ENCODE measurements at places on chromosomes 2 and 18. TPM values are rescaled to one million over a fixed set of nuclear protein-coding genes. Genes with fewer than 3 reads are reported as not detected.

Gene ST8SIA5
- total RNA-seq: 0.75 TPM

DNA sequence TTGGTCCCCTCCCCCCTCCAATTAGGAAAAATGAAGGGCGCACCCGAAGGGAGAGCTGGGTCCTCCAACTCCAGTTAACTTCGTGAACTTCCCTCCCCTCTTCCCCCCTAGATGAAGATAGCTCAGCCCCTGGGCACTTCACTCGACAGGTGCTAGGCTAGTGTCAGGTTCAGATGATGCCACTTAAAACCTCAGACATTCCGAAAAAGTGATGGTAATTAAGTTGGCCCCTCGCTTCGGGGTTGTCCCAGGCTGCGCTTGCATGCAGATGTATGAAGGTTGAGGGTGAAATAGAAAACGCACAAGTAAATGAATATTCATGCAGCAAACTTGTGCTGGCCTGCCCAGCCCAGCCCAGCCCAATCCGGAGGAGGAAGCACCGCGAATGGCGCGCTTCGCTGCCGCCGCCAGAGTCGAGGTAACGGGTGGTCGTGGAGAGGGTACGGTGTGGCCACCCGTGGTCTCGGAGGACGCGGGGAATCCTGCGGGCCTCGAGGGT lies 3.0 kb upstream of the GBX2 start:
- no peak for DNase-seq
- peaks cover 88% of the 10 kb centered on the region for H3K27me3 ChIP-seq
- no peak overlapping the region for H3K27ac ChIP-seq
- H3K4me3 ChIP-seq: no peak overlapping the region
- no peaks in the 10 kb centered on the region for H3K36me3 ChIP-seq

DNA sequence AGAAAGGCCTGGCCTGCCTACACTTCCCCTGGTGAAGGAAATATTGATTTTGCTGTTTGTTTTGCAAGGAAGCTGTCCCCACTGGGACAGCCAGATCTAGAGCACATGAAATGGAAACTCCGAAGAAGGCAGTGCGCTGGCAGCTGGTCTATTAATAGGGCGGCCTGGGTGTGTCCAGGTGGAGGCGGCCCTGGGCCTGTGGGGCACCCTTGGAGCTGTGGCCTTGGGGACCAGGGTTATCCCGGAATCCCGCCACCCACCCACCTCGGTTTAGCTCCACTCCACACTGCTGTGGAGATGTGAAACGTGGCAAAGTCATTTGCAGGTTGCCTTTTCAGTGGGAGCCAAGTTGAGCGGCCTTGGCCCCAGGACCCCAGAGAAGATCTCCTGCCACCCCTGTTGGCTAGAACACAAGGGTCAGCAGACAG lies 204.3 kb downstream of the KLHL29 start:
- no peak overlapping the region for H3K4me3 ChIP-seq
- no peaks in the 10 kb centered on the region for H3K36me3 ChIP-seq
- DNase-seq: no peak
- peaks cover 29% of the 10 kb centered on the region for H3K4me1 ChIP-seq
- H3K27me3 ChIP-seq: no peaks in the 10 kb centered on the region

- no peak for DNase-seq
- H3K27me3 ChIP-seq: no peaks in the 10 kb centered on the region
Measured at GRCh38 chr2:96555146-96555610, 18.6 kb downstream of the ARID5A start.

DNA sequence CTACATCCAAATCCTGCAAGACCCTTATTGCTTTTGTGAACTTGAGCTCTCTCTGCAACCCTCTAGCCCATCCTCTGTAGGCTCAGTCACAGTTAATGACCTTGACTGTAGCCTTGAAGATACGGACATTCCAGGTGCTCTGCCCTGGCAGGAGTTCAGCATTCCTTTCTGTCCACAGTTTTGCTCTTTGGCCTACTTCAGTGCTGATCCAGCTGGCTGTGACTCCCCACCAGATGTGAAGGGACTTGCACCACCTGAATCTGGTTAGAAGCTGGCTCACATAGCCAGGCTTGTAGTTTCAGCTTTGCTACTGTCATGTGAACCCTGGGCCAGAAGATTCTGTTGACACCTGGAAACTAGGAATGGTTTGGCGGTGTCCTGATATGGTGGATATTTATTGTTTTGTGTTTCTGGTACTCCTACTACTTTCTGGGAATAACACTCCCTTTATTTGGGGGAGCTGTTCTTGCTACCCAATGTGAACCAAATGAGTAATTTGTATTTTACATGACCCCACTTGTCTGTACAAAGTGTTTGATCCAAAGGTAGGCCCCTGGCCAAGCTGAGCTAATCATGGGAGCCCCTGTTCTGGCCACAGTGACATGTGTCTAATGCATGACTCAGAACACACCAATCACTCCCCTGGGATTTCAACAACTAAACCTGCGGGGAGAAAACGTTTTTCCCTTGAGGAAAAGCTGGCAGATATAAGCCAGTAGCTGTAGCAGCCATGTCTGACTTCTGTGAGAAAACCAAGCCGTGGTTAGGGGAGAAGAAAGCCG lies 73.4 kb downstream of the CDCA7 start:
- H3K4me3 ChIP-seq: no peak overlapping the region
- DNase-seq: no peak
- H3K27ac ChIP-seq: no peak overlapping the region

Gene ARHGAP28
- total RNA-seq: 161 TPM

All from mesothelial cell of epicardium (in vitro differentiated cells).